ENCODE measurements at places on chromosomes 13 and 19.

- no peak for DNase-seq
These were observed 15.3 kb downstream of the DYRK1B start for GRCh38 chr19:39818626-39819097.

- no peak for DNase-seq
These were observed 15.6 kb upstream of the PROZ start for GRCh38 chr13:113142876-113143275.

- DNase-seq: peak; percentile 75
These were observed 5.2 kb upstream of the LMNB2 start for GRCh38 chr19:2461751-2462634.

- DNase-seq: no peak
These were observed 83.9 kb upstream of the POSTN start for GRCh38 chr13:37682496-37682895.

- DNase-seq: no peak
These were observed 15.8 kb upstream of the C19orf33 start for GRCh38 chr19:38288123-38288855.

DNA sequence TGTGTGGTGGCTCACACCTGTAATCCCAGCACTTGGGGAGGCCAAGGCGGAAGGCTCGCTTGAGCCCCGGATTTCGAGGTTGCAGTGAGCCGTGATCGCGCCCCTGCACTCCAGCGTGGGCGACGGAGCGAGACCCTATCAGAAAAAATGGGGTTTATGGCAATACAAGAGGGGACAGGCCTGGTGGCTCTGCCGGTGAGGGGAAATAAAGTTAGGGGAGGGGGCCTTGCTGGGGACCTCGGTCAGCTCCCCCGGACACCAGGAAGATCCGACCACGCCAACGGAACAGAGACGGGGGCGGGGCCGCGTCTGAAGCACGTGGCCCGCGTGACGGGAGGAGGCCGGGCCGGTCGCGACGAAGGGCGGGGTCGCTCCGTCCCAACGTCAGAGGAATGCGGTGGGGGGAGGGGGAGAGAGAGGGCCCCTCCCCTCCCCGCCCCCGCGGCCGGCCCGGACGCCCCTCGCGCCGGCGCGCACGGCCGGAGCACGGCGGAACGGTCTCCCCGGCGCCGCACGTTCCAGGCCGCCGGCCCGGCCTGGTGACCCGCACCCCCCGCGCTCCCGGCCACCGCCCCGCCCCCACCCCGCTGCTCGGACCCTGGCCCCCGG lies 1.9 kb upstream of the HNRNPL start:
- peak; percentile 91 for DNase-seq

GRCh38 chr13:83914368-83914767 lies 32.1 kb upstream of the SLITRK1 start:
- no peak for DNase-seq

GRCh38 chr19:44782729-44783128 lies 5.0 kb downstream of the CBLC start:
- no peak for DNase-seq

GRCh38 chr13:49608651-49609331 lies 19.5 kb upstream of the ARL11 start:
- DNase-seq: no peak

DNA sequence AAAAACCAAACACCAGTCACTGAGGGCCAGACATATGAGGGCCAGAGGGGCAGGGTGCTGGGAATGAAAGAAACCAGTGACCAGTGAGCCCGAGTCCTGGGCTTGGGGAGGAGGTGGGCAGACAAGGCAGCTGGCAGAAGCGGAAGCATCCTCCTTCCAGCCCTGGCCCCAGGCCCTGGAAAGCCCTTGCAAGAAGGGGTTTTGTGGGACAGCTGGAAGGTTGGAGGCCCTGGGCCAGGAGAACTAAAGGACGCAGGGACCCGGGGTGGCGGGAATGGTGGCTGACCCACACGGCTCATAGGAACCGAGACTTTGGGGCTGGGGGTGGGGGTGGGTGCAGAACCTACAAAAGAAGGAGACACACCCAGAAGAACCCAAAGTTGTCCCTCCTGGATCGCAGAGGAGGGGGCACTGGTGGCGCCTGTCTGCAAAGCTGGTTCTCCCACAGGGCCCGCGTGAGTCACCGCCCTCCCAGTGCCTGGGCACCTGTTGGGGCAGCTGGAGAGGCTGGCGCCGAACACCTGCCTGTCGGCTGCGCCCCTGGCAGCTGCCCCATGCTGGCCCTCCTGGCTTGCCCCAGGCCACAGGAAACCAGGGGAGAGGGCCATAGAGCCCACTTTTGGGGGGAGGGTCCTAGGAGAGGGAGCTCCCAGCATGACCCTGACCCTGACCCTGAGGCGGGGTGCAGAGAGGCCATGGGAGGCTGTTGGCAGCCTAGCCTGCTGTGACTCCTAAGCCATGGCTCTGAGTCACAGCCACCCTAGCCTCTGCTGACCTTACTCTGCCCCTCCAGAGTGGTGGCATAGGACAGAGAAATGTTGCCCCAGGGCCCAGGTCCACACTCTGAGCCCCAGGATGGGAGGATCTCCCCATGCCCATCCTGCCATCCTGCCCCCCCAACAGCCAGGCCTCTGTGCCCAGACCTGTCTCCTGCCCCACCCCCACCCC lies 802 bp downstream of the DMPK start:
- DNase-seq: no peak

DNA sequence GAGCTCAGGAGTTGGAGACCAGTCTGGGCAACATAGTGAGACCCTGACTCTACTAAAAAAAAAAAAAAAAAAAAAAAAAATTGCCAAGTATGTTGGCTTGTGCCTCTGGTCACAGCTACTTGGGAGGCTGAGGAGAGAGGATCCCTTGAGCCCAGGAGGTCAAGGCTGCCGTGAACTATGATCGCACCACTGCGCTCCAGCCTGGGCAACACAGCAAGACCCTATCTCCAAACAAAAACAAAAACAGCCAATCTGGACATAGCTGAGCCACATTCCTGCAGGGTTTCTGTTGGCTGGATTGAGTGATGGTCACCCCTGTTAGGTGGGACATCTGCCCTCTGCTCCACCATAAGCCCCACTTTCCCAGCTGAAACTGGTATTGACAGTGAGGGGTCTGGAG lies 13.6 kb upstream of the ANGPTL8 start:
- DNase-seq: no peak

DNA sequence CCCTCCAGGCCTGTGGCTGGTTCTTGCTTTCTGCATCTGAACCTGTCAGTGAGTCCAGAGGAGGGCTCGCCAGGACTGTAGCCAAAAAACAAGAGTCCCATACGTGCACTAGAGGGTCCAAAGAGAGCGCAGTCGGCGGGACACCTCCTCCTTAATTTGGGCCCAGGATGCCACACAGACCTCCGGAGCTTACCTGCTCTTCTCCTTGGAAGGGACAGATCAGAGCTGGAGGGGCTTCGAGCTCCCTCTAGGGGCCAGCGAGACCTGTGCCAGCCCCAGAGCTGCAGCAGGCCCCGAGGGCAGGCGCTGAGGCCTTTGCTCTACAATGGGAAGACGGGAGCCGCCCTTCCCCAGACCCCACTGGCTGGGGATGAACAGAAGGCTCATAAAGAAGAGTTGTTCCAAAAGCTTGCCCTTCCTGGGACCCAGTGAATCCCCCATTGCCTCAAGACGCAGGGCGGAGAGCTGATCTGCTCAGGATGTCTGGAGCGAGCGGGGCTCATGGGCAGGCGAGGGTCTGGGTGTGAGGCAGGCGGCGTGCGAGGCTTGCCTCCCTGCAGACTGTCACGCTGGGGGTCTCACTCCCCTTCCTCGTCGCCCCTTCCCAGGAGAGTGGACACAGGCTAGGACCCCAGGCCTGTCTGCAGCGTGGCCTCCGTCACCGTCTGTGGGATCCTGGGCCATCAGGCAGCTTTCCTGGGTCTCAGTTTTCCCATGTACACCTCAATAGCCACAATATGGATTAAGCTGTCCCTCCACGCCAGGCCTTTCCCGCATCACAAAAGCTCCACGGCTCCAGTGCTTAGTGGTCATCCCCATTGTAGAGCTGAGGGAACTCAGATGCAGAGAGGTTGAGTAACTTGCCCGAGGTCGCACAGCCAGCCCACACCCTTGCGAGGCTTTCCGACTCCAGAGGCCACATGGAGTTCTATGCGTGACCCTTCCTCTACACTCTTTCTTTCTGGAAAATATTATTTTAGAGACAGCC lies 46.9 kb upstream of the VSTM2B start:
- DNase-seq: peak; percentile 91

DNA sequence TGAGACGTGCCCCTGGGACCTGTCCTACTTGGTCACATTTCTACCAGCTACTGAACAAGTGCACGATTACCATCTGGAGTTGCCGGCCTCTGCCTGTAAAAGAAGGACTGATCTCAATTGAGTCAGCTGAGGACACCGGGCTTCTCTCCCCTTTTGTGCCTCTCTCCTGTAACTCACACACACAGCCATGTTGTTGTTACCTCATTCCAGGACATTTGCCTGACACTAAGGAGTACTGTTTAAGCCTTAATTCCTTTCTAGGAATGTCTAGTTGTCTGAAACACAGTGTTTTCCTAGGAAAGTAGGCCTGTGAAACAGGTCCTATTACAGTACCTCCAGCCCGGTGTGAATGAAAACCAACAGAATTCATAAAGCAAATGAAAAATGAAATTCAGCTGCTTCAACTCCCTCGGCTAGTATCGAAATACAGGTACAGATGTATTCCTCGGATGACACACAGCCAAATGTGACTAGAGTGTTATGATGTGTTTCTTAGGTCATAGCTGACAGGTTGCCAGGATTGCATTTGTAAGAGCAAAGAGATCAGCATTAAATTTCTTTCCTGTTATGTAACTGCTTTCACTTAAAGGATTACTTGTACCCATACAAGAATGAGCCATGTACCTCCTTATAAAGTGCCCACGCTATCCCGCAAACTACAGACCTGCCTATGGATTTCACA lies 152.0 kb upstream of the IRS2 start:
- DNase-seq: no peak

DNA sequence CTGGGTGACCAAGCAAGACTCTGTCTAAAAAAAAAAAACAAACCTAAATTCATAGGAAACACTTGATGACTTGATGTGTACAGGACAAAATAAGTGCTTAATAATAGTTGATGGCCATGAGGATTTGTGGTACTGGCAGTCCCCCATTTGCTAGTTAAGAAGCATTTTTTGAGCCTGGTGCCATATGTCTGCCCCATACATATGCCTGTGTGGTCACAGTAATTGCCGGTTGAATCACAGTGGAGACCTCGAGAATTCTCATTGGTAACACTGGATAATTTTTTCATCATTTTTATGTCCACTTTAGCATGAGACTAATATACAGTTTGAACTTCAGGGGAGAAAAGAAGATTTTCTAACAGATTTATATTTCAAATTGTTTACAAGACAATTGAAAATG lies 79.2 kb downstream of the LRCH1 start:
- no peak for DNase-seq

GRCh38 chr13:45907503-45907902 lies 56.0 kb upstream of the SIAH3 start:
- DNase-seq: no peak

GRCh38 chr13:84130495-84131114 lies 248.3 kb upstream of the SLITRK1 start:
- no peak for DNase-seq

DNA sequence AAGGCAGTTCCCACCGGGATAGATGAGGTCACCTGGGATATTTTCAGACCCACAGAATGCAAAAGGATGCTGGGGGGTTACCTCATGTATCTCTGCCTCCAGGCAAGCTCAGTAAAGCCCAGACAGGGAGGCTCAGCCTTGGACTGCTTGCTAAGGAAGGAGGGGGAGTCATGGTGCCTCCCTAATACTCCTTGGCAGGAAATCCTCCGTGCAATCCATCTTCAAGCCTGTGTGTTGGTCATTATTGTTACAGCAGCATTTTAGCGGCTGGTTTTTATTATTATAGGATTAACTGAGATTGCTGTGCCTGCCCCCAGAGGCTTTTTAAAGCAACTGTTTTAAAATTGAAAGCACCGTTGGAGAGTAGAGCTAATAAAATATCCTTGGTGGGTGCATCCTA lies 188.5 kb upstream of the UBL3 start:
- DNase-seq: no peak

- DNase-seq: no peak
These were observed 4.2 kb downstream of the REEP6 start for GRCh38 chr19:1495051-1495798.

DNA sequence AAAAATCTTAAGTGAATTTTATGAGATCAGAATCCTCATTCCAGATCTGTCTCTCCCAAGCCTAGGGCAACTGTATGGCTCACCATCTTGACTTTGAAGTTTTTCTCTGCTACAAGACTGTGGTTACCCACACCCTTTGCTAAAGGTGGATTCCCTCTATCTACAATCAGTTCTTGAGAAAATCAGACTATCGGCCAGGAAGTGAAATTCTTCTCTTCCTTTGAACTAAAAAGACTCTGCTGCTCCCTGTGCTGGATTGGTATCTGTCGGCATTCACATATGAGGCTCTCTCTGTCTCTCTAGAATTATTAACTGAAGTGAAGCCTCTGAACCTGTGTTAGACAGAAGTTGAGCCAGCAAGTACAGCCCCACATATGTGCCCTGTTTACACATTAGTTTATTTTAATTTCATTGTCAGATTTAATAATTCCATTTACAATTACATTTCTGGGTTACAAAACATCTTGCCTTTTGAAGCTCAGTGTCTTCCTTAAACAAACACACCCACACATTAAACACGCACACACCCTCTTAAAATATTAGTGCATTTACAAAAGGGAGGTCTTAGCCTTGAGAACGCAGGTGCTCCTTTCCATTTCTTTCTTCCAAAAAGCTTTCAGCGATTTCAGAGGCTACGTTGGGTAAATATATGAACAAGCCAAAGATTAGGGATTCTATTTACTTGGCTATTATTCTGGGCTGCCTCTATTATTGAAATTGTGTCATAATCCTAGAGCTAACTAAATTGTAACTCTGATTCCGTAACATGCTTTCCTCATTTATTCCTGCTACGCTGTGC lies 145.7 kb downstream of the MIPEP start:
- DNase-seq: no peak

DNA sequence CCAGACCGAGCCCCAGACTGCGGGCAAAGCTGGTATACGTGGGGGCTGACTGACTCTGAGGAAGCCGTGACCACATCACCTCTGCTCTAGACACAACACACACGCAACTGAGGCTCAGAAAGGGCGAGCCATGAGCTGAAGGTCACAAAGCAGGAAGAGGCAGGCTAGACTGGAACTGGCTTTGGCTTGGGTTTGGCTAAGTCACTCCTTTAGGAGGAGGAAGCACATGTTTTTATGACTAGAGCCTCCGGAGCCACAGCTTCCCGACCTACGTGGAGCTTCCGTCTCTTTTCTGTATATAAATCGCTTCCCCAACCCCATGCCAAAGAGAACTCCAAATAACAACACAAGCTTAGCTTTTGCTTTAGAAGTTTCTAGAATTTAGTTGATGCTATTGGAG lies 48.0 kb downstream of the RFX2 start:
- DNase-seq: no peak

- DNase-seq: no peak
These were observed 25.2 kb upstream of the IGSF23 start for GRCh38 chr19:44587963-44588770.

GRCh38 chr19:17847538-17848366 lies at the start of gene JAK3:
TSS of gene JAK3 (minus strand) at chr19:17847982. CDS start at chr19:17844417, 3,565 bp downstream.
- peak; percentile 67 for DNase-seq

- DNase-seq: peak; percentile 47
These were observed 36.6 kb downstream of the MUC16 start for GRCh38 chr19:8973501-8974091.

- no peak for DNase-seq
These were observed 5.2 kb upstream of the GRAMD1A start for GRCh38 chr19:34994643-34995541.

All from ELF-1 (cell line).